ENCODE measurements at places on chromosomes 1 and 21.

DNA sequence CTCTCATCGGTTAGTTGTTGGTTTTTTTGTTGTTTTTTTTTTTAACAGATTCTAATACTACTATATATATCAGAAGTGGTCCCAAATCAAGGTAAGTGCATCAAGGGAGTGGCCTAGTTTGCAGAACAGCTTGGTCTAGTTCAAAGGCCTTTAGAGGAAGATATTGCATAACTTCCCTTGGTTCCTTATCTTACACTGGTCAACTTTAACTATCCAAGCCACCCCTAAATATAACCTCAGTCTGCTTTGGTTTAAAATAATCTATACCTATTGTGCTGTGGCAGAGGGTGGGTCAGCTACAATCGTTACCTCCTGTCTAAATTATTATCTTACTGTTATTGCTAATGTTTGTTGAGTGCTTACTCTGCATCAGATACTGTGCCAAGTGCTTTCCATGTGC, 6.9 kb downstream of the S100A12 start:
- DNase-seq = no peak

- DNase-seq = no peak
Measured at GRCh38 chr1:161956097-161956496, 67.6 kb downstream of the OLFML2B start.

GRCh38 chr1:235851939-235852338, 14.8 kb downstream of the LYST start:
- no peak for DNase-seq

- no peak for DNase-seq
Measured at GRCh38 chr1:98373056-98373455, 288.5 kb upstream of the SNX7 start.

DNA sequence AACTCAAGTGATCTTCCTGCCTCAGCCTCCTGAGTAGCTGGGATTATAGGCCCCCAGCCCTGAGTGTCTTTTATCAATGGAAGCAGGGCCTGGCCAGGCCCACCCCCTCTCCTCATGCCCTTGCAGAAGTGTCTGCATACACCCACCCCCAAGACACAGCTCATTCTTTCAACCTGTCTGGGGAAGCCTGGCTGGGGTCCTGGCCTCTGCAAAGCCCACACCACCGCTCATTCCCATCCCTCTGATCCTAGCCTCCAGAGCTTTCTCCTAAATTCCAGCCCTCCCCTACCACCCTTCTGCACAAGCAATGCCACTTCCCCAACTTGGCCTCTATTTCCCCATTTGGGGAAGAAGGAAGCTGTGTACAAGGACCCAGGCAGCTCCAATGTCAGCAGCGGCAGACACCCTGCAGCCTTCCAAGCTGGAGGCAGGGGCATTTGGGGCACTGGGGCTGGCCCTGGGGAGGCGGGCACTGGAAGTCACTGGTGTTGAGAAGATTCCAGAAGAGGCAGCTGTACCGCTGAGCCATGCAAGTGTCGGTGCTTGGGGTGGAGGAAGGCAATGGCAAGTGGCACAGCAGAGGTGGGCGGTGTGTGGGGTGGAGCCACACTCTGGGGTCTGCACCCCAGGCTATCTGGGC, 33.7 kb upstream of the ARF1 start:
- no peak for DNase-seq

DNA sequence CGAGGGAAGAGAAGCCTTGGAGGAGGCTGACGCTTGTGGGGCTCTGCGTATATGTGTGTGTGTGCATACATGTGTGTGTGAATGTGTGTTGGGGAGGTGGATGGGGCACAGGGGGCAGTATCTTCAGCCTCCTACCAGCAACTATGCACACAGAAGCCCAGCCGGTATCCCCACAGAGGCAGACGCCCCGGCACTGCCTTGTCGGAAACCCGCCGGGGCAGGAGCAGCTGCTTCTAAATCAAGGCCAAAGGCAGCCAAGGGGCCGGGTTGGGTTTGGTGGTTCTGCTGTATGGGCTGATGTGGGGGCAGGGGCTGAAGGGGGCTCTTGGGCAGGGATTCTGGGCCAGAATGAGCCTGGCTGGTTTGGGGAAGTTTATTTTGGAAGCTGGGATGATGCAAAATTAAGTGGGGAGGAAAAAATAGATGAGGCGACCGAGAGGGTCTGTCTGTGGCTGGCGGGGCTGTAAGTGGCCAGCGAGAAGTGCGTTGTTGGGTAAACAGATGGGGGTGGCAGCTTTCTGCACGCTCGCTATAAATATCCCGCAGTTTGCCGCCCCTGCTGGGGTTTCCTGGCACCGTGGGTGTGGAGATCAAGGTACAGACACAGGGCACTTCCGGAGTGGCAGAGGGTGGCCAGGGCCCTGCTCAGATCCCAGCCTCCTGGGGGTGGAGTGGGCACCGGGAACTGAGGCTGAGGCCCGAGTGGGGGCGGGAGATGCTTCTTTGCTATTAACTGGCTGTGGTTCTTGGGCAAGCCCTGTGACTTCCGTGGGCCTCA, 11.0 kb upstream of the WNT4 start:
- no peak for DNase-seq

DNA sequence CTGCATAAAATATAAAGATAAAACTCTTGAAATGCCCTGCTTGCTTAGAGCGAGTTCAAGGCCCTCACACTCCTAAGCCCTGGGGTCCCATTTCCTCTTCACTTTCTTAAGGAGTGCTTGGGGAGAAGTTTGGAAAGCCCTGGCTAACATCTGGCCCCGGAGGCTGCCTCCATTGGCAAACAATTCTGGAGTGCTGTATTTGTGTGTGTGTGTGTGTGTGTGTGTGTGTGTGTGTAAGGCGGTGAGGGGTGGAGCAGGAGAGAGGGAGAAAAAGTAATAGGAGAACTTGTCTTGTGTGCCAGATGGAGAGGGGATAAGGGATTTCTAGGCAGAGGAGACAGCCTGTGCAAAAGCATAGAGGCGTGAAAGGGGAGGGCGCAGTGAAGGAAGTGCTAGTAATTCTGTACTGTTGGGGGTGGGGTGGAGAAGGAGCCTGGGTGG, 578 bp upstream of the TRIM62 start:
- no peak for DNase-seq

GRCh38 chr1:30733493-30733892, 10.1 kb upstream of the MATN1 start:
- DNase-seq = no peak

DNA sequence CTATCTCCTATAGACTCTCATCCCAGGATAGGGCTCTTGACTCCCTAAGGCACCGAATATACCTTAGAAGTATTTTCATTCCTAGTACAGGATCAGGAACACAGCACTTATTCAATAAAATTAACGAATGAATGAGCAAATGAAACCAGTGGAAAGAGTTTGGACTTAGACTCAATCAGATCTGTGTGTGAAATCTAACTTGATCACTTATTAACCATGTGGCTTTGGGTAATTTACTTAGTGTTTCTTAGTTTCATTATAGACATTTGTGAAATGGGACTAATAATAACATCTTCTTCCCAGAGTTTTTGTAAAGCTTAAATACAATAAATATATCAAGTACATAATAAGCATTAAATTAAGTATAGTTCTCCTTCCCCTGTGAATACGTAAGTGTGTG, 230.1 kb downstream of the ADGRL2 start:
- DNase-seq = no peak

DNA sequence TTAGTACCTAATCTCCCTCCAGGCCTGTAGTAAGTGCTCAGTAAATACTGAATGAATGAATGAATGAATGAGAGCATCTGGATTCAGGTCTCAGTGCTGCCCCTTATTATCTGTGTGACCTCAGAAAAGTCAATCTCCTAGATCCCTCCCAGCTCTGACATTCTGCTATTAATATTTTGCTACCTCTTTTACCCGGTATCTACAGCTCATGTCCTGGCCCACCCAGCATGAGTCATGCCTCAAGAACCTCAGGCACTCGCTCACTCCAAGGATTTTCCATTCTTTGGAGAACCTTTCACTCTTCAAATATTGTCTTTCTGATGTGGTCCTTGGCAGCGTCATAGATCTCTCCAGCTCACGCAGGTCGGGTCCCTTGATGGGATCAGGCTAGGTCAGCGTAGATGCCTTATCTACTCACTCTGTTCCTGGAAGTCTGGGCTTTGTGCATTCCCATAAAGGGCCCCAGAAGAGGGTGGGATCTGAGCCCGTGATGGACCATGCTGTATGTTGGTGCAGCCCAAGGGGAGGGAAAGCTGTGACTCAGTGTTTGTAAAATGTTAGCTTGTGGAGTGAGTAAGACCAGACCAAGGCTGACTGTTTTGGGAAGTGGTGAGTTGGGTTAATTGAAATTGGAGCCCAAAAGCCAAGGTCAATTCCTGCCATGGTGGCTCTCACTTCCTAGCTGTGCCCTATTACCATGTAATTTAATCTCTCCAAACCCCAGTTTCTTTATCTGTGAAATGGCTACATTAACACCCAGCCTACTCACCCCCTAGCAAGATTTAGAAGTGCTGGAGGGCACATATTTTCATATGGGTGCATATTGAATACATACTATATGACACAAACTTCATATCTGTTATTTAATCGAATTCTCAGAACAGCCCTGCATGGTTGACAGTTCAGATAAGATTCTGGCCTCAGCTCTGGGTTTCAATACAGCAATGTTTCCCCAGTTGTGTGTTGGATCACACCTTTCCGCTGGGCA, 214.1 kb upstream of the USP24 start:
- no peak for DNase-seq

DNA sequence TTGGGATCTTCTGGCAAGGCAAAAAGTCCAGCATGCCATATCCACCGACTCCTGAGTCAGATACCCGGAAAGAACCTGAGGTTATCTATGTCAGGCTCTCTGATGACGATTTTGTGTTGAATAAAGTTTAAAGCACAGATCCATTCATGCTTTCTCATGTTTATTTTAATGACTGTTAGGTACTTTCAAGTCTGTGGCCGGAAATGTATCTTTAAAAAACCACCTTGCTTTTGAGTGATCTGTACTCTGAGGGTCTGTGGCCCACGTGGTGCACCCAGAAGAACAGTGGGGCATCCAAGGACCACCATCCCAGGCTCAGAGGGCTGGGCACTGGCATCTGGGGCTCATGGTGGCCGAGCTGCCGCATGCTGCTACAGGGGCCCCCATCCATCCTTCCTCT, 30.1 kb upstream of the VASH2 start:
- peak; percentile 33 for DNase-seq

DNA sequence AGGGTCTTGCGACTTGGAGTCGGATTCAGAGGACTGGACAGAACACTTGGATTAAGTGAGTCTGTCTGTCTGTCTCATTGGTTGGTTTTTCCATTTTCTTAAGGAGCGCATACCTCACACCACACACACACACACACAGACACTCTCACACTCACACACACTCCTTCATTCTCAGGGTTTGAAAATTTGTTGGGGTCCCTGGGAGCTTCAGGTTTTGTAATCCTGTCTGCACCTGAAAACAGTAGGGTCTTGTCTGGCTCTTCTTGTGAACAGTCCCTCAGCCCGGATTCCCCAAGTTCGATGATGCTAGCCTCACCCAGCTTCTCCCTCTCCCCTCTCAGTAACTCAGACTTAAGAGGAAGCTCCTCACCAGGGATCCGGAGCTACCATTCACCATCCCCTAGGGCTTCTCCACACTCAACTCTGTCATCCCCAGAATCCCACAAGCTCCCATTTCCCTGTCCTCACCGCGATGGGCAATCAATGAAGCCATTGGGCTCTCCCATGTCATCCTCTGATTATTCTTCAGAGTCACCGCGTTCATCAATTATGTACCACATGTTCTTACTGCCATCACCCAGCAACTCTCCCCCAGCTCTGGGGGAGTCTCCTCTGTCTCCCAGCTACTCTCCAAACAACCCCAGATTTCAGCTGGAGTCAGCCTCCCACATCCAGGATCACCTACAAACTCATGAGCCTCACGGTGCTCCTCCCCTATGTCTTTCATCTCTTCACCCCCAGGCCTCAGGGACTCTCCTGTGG, 1530.9 kb upstream of the TPTE start:
- DNase-seq = no peak

GRCh38 chr1:201728731-201729130, 100.2 kb upstream of the IPO9 start:
- DNase-seq = no peak

DNA sequence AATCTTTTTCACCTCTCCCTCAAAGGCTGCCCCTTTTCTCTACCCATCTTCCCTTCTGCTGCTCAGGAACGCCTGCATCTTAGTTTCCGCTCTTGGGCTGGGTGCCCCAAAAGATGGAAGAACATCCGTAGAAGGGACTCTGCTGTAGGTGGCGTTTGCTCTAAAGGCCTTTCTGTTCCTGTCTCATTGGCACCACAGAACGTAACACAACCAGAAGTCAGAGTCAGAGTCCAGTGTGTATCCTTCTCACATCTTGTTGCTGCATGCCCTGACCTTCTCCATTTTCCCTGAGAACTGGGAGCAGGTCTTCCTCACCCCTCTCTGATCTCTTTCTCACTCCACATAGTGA, 103.3 kb downstream of the RNF220 start:
- no peak for DNase-seq

DNA sequence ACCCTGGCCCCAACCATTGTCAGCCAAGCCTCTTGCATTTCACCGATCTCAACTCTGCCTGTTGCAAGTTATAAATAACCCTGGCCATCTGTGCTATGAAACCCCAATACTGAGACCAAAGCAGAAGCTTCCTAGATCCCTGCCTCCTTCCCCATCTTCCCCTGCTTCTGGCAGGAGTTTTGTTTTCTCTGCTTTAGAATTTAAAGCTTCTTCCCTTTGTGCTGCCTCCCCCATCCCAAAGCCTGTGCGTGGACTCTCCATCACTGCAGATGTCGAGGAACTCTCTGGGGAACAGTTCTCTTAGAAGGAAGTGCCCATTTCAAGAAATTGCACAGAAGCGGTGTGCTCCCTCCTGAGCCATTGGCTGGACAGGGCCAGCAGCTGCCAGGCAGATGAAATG, 17.4 kb upstream of the MYOG start:
- no peak for DNase-seq

DNA sequence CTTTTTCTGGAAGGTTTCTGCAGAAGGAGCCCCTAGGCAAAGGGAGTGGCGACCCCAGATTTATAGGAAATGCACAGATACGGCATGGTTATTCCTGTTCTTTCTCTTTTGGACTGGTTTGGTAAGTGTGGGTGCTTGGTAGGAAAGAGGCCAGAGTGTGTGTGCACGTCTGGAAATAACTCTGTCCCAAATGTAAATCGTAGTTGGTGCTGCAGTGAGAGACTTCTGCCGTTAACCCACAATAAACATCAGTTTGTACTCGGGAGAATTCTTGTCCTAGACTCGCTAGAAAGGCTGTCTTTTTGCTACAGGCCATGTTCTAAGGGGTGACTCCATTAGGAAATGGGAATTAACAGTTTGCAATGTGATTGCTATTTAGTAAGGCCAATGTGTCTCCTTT, 779 bp downstream of the SLC44A3 start:
- DNase-seq = no peak

- DNase-seq = peak; percentile 82
Measured at GRCh38 chr1:202599669-202600431, 110.4 kb downstream of the SYT2 start.

DNA sequence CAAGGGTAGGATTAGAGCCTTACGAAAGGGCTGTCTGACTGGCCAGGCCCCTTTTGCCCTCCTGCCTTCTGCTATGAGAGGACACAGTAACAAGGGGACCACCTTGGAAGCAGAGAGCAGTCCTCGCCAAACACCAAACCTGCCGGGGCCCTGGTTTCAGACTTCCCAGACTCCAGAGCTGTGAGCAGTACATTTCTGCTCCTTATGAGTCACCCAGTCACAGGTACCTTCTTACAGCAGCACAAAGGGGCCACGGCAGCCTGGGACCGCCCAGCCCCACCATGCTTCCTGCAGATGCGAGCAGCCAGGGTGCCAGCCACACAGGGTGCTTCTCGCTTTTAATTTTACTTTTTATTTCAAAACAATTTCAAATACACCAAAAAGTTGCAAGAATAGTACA, 17.2 kb upstream of the POFUT2 start:
- no peak for DNase-seq
